ENCODE measurements at places on chromosomes 13 and 19.

- DNase-seq, result no peak
Observed at GRCh38 chr13:50406831-50407230, 391.6 kb downstream of the KCNRG start.

GRCh38 chr13:110302997-110303396 is 4.0 kb downstream of the COL4A1 start:
- no peak for DNase-seq

- no peak for DNase-seq
Observed at GRCh38 chr19:49981603-49982593, 20.9 kb upstream of the SIGLEC11 start.

GRCh38 chr13:42125046-42125445 is 76.6 kb downstream of the DGKH start:
- no peak for DNase-seq

DNA sequence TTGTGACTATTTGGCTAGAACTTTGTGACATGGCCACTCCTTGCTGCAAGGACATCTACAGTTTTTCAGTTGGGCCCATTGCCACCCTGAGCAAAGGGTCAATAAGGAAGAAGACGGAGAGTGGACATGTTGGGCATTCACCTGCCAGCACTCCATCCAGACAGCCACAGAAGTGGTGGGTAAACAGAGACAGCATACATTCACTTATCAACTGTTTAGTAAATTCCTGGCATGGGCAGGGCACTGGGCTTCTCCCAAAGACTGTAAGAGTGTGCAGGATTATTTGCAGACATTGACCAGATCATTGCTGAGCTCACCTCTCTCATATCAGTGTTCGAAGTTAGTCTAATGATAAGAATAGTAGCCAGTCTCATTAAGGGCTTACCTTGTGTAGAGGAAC is 29.2 kb downstream of the SIPA1L3 start:
- DNase-seq, result no peak

GRCh38 chr13:50714891-50715290 is 128.6 kb downstream of the DLEU7 start:
- no peak for DNase-seq

GRCh38 chr19:5522106-5522505 is 45.6 kb downstream of the TINCR start:
- no peak for DNase-seq

GRCh38 chr19:50512999-50513745 is 541 bp downstream of the ASPDH start:
- no peak for DNase-seq

DNA sequence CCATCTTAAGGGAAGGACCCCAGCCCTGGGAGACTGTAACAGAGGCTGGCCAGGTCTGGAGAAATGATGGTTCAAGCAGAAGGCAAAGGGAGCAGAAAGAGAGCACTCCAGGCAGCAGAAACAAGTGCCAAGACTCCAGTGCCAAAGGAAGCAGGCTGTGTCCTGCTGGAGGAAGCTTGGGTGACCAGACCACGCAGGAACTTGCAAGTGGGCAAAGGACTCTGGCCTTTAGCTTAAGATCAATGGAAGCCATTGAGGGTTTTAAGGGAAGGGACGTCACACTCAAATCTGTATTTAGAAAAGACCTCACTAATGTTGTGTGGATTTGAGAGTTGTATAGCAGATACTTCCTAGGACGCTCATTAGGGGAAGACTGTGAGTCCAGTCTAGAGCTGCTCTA is 95.5 kb downstream of the MIPEP start:
- DNase-seq, result no peak

DNA sequence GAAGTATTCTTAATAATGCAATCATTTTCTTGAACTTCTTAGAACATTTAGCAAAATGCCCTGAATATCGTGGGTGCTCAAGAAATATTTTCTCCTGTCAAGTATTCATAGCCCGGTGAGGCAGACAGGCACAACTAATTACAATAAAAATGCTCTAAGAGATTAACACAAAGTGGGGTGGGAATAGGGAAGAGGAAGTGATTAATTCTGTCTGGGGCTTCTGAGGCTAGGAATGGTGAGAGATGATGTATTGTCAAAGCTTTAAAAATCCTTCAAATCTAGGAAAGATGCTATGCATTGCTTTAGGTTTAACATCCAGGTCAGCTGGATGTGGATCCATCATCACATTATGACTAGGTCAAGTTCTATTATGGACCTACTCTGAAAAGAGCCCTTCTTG is 66.9 kb upstream of the POSTN start:
- no peak for DNase-seq

GRCh38 chr13:89269737-89270136 is 1598.6 kb downstream of the SLITRK5 start:
- DNase-seq, result no peak

DNA sequence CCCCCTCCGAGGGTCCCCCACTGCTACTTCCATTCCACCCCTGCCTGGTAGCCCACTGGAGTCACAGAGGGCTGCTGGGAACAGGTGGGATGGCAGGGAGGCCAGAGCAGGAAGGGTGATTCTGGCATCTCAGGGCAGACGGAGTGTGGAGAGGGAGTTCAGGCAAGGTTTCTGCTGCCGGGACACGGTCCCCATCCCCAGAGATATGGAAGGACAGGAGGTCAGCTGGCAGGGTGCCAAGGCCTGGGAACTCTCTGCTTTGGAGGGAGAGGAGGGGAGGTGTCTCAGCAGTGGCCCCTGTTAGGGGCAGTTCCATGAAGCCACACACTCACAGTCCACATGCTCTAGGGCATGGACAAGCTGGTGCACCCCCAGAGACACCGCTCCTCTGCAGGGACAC is 68.1 kb downstream of the CHST8 start:
- no peak for DNase-seq

GRCh38 chr13:66069570-66069969 is 1160.6 kb downstream of the PCDH9 start:
- no peak for DNase-seq

- no peak for DNase-seq
Observed at GRCh38 chr19:38360839-38361631, 13.3 kb upstream of the PSMD8 start.

- no peak for DNase-seq
Observed at GRCh38 chr19:42270346-42271044, 1.4 kb downstream of the CIC start.

DNA sequence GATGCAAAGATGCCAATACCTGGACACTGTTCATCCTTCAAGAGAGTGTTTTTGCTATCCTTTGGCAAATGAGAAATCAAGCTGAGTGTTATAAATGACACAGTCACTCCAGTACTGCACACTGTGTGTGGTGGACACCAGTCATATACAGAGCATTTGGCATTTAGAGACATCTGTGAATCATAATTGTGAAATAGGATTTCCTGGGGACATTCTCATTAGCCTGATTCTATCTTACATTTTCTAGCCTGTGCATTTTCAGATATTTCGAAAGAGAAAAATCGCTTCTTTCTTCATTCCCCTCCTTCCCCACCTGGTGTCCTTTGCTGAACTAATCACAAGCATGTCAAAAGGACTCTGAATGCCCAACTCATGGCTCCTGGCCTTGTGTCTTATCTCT is 781.0 kb upstream of the ARGLU1 start:
- no peak for DNase-seq

DNA sequence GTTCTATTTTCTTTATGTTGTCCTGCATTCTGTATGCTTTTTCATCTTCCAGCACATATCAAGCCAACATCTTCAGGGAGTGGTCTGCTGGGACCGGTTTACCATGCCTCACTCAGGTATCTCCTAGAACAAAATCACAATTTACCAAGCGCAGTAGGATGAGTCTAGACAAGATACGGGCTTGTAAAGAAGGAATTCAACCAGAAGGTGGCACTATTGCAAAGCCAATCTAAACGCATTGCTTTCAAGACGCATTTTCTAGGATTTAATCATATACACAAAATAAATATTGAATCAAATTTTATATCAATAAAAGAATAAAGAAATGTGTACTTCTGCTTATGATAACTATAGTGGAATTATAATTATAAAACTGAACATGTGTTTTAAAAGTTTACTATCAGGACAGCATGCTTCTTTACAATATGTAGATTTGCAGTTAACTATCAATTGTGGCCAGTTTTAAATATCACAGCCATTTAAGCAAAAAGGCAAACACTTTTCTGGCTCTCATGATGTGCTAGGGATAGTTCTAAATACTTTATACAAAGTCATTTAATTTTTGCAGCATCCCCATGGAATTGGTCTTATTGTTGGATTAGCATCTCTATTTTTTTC is 16.1 kb upstream of the TPP2 start:
- DNase-seq, result no peak

DNA sequence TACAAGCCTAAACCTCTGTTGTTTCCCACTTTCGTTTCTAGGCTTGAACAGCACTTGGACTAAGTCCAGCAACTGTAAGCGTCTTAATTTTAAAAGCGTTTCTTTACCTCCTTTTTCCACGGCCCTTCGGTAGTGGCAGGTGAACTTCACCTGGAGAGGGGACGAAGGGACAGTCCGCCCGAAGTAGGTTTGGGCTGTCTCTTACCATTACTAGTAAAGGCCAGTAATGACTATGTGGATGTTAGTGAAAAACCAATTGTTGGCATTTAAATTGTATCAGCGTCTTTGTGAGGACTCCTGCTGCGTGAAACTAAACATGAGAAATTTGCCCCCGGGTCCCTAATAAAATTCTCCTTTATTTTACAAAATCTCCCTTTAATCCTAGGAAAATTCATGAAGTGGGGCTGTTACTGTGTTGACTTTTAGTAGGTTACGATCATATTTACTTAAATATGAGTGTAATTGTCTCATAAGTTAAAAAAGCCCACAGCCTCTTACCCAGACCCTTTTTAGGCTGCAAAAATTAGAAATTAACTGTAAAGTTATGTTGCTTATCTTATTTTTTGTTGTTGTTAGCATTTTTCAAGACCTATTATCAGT is 983 bp downstream of the ITM2B start:
- DNase-seq, result peak; percentile 17

- no peak for DNase-seq
Observed at GRCh38 chr13:24740014-24740890, 23.7 kb upstream of the RNF17 start.

DNA sequence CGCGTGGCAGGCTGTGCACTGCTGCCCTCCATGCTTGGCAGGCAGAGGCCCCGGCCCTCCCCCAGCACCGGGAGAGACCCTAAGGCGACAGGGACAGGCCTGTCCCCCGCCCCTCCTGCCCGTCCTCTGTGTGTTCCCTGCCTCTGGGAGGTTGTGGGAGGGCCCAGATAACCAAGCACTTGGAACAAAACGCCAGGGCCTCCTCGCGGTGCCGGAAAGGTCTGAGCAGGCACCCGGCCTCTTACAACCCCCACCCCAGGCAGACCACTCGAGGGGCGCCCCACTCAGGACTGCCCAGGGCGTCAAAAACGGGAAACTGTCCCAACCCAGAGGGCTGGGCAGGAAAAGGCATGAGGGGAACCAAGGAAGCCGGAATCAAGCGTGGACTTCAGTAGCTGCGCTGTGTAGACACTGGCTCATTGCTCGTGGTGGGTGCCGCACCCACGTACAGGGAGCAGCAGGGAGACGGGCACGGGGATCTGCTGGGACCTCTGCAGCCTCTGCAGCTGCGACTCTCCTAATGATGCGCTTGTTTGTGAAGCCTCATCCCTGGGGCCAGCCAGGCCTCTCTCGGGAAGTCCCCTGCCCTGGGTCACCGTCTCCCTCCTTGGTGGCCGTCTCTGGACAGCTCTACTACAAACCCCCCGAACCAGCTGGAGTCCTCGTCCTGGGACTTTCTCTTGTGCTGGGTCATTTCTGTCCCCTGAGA is 20.0 kb downstream of the GNA11 start:
- DNase-seq, result no peak

GRCh38 chr13:101982903-101983302 is 418.9 kb downstream of the FGF14 start:
- DNase-seq, result no peak

- DNase-seq, result no peak
Observed at GRCh38 chr19:18586306-18586705, 2.3 kb upstream of the REX1BD start.

- no peak for DNase-seq
Observed at GRCh38 chr19:13112555-13112954, 4.0 kb downstream of the TRMT1 start.

DNA sequence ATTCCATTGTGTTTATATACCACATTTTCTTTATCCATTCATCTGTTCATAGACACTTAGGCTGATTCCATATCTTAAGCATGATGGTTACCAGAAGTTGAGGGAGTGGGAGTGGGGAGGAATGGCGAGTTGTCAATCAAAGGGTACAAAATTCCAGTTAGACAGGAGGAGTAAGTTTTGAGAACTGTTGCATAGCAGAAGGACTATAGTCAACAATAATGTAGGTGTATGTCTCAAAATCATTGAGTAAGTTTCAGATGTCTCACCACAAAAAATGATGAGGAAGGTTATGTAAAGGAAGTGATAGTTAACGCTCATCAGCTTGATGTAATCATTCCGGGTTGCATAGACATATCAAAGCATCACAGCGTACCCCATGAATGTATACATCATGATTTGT is 4.6 kb upstream of the UBL3 start:
- no peak for DNase-seq

- no peak for DNase-seq
Observed at GRCh38 chr13:31885994-31886393, 145.6 kb upstream of the FRY start.

DNA sequence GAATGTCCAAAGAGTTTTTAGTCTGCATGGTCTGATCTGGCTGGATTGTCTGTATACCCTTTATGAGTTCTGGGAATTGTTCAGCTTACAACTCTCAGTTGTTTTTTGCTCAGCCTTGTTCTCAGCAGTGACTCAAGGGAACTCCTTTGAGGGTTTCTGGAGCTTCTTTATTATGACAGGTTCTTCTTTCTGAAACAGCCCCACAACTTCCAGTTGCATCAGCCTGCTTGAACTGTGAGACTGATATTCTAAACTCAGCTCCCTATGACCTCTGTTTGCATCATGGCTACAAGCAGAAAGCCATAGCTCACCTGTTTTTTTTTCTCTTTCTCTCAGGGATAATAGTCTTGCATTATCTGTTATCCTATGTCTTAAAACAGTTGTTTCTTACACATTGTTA is 85.0 kb downstream of the TDRD3 start:
- no peak for DNase-seq

- DNase-seq, result no peak
Observed at GRCh38 chr19:5074407-5074806, 105.5 kb downstream of the KDM4B start.

GRCh38 chr13:100108913-100109507 is 20.1 kb downstream of the PCCA start:
- no peak for DNase-seq

Measured in NCI-H2029 (cell line).